Stimulated activated CD4-positive, alpha-beta T cell treated with anti-CD3 and anti-CD28 coated beads, Interleukin-4, amount 100 ng/mL, for 24 hours (primary cell): ENCODE measurements at places on chromosomes 1 and 21.

GRCh38 chr1:46461017-46461808 is 28.4 kb upstream of the DMBX1 start:
- no peak for DNase-seq

- no peak for DNase-seq
Observed at GRCh38 chr1:207648334-207649209, 3.6 kb downstream of the CR1L start.

GRCh38 chr21:44352253-44352860 is 1.1 kb upstream of the TRPM2 start:
- DNase-seq = no peak

GRCh38 chr1:30572192-30572591 is 151.2 kb downstream of the MATN1 start:
- DNase-seq = no peak

DNA sequence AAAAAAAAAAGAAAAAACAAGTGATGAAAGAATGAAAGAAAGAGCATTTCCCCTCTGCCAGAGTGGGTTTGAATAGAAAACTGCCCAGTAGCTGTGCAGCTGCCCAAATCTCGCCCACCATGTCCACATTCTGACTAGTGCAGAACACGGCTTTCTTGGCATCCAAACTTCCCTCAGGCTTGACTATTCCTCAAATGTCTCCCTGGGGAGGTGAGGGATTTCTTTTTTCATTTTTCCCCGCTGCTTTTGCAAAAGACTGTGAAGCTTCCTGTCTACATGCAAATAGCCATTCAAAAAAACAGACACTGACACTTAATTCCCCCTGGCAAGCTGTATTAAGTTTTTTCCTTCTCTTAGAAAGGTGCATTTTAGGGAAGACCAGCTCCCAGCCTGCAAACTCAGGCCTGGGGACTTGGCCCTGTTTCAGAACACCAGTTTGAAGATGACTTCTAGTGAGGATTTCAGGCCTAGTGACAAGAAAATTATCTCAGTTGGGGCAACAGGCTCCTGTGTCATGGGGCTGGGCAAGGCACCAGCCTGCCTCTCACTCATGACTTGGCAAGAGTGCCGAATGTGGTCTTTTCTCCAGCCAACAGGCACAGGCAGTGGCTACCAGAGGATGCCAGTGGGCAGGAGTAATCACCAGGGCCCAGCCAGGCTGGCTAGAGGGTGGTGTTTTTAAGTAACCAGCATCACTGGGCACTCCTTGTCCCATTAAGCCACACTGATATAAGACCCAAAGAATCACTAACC is 178.1 kb upstream of the NFIA start:
- no peak for DNase-seq

DNA sequence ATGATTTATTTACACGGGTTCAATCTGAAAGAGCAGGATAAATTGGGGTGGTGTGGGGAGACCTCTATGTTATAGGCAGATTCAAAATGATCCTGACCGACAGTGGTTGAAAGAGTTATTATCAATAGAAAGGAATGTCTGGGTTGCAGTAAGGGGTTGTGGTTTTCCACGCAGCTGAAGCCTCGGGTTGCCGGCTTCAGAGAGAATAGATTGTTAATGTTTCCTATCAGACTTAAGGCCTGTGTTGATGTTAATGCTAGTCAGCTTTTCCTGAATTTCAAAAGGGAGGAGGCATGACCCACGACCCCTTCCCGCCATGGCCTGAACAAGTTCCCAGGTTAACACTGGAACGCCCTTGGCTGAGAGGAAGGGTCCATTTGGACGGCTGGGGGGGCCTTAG is 2.2 kb upstream of the UBE2J2 start:
- no peak for DNase-seq

DNA sequence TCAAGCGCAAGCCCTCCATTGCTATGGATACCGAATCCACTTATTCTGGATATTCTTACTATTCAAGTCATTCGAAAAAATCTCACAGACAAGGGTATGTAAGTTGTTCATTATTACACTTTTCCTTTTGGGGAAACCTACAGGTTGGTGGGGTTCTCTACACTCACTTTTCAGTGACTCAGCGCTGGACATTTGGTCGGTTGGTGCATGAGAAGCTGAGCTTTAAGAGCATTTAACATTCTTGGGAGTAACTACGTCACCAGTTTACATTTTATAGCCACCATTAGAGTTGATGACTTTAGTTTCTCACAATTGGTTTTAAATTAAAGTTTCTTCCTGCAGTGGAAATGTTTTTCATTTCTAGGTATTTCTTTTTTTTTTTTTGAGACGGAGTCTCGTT is 9.6 kb downstream of the VANGL1 start:
- no peak for DNase-seq

DNA sequence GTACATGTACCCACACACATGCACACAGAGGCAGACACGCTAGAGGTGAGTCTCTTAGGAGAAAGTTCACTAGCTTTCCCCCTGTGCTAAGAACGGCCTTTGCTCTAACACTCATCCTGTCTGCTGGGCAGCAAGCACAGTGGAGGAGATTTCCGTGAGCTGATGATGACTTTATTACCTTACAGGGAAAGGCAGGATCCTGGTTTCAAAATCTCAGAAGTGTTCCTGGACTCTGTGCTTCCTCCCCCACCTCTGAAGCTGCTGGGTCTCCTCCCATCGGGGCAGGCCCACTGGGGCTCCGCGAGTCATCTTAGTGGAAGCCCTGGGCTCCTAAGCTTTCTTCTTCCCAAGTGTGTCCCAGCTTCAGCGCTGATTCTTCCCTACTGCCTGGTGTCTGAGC is 2.7 kb downstream of the FAM3B start:
- no peak for DNase-seq

DNA sequence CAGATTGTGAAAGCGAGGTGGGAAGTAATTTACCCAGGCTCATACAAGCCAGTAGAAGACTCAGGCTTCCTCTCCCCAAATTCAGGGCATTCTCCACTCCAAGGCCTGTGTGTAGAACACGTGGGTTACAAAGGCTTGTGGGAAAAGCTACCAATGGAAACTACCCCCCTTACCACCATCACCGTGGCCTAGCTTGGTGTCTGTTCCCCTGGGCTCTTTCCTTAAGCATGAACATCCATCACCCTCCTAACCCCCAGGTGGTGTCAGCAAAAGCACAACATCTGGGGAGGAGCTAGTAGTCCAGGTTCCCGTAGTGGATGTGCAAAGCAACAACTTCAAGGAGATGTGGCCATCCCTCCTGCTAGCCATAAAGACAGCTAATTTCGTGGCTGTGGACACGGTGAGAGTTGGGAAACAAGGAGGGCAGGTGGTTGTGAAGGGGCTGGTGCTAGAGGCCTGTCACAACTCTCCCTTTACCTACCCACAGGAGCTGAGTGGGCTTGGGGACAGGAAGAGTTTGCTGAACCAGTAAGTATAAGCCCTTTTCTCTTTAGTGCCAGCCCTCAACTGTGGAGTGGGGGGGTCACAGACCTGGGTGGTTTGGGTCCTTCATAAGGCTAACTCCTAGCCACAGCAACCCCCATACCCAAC is 701 bp upstream of the MUTYH start:
- peak; percentile 26 for DNase-seq

- DNase-seq = no peak
Observed at GRCh38 chr1:229226796-229227195, 44.1 kb upstream of the RAB4A start.

DNA sequence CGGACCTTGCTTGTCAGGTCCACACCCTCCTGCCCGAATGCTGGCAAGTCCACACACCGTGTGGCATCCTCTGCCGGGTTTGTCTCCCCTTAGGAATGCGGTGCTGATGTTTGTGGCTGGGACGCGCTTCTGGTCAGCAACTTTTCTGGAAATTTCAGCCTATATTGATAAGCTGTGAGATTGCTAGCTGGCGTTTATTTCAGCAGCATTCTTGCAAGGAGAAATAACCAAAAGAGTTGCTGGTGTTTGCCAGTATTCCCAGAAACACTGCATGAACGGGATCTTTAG is 601 bp downstream of the CEPT1 start:
- no peak for DNase-seq

DNA sequence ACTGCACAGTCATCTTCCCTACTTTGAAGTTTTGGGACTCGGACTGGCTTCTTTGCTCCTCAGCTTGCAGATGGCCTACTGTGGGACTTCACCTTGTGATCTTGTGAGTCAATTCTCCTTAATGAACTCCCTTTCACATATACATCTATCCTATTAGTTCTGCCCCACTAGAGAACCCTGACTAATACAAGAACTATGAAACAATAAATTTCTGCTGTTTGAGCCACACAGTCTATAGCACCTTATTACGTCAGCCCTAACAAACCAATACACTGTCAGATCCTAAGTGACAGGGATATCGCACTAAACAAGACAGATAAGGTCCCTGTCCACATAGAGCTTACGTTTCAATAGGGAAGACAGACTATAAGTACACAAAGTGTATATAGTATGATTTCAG is 120.1 kb downstream of the PLPP3 start:
- no peak for DNase-seq

- no peak for DNase-seq
Observed at GRCh38 chr1:6822530-6823359, 37.5 kb downstream of the CAMTA1 start.

GRCh38 chr1:96842215-96842614 is 120.6 kb downstream of the PTBP2 start:
- no peak for DNase-seq

- no peak for DNase-seq
Observed at GRCh38 chr21:46036696-46037330, 55.2 kb downstream of the COL6A1 start.

GRCh38 chr1:198929111-198929604 is 290.3 kb downstream of the PTPRC start:
- DNase-seq = no peak

GRCh38 chr1:184152434-184152898 is 100.9 kb downstream of the TSEN15 start:
- no peak for DNase-seq

- no peak for DNase-seq
Observed at GRCh38 chr1:42928859-42929258, 29.8 kb downstream of the SLC2A1 start.

- no peak for DNase-seq
Observed at GRCh38 chr1:248787430-248787829, 31.9 kb upstream of the LYPD8 start.

- no peak for DNase-seq
Observed at GRCh38 chr1:100627054-100627716, 89.2 kb downstream of the GPR88 start.

DNA sequence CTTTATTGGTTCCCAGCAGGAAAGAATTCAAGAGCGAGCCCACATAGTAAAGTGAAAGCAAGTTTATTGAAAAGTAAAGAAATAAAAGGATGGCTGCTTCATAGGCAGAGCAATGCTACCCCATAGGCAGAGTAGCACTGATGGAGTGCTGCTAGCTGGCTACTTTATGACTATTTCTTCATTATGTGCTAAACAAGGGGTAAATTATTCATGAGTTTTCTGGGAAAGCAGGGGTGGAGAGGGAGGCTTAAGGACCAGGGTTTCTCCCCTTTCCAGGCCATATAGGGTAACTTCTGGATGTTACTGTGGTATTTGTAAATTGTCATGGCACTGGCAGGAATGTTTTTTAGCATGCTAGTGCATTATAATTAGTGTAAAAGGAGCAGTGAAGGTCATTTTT is 1271.4 kb downstream of the KCNT2 start:
- DNase-seq = no peak

GRCh38 chr1:29409616-29410015 is 173.3 kb downstream of the PTPRU start:
- no peak for DNase-seq

DNA sequence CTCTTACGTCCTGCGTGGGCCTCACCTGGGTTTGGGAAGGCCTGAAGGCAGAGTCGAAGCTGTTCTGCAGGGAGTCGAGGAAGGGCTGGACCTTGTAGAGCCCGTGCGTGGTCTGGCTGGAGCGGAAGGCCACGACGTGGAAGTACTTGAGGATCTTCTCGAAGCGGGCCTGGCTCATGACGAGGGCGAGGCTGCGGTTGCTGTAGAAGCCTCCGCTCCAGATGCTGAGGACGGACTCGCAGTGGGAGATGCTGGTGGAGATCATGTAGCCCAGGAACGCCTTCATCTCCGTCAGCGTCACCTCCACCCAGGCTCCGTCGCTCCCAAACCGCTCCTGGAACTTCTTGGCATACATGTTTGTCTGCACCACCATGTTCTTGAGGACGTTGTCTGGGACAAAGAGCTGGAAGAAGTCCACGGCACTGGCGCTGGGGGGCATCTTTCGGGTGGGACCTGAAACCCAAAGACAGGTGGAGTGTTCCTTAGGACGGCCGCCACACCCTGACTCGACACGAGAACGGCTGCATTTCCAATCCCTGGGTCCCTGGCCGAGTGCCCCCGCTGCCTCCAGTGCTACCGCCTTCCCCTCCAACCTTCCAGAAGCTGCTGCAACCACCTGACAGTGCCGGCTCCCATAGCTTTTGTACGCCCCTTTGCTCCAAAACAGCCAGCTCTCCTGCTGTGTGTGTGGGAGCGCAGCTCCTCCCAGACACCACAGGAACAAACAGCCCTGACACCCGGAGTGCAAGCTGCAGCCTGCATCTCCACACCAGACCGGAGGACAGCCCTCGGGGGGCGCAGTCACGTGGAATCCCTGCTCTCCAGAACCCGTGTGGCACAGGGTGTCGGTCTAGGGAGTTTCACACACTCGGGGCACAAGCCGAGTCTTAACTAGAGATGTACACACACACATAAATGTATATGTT is 69.0 kb downstream of the PGBD5 start:
- DNase-seq = no peak

DNA sequence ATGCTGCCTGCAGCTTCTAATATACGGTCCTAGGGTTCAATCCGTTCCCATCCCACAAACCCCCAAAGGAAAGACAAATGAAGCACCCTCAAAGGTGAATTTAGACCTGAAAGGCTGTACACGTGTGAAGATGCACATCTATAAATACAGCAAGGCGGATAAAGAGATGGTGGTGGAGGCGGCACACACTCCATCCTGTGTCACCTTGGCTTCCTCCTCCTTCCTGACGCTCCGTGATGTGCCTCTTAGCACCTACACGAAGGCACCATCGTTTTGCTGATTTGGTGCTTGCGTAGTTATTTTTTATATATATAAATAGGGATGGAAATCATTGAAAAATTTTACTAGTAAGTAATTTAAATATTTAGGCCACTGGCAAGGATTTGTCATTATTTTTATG is 359.4 kb downstream of the NPHP4 start:
- DNase-seq = no peak

GRCh38 chr1:206469933-206470691 is at the start of gene IKBKE:
TSS of gene IKBKE (plus strand) at chr1:206470476. CDS start at chr1:206473228, 2,752 bp downstream.
- DNase-seq = peak; percentile 57

GRCh38 chr1:233662575-233663304 is 48.8 kb downstream of the KCNK1 start:
- DNase-seq = no peak

DNA sequence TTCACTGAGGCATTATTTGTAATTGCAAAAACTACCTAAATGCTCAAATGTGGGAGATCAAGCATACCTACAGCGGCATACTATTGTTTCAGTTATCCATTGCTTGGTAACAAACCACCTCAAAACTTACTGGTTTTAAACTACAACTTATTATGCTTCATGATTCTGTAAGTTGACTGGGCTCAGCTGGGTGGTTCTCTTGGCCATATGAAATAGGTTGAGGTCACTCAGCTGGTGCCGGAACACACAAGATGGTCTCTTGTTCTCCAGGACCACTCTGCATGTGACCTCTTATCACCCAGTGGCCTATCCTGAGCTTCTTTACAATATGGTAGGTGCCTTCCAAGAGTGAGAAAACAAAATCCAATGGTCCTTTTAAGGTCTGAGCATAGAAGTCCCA is 195.4 kb upstream of the FGGY start:
- no peak for DNase-seq
